Stimulated activated CD8-positive, alpha-beta memory T cell treated with anti-CD3 and anti-CD28 coated beads, Interleukin-15, amount 100 ng/mL, for 4 hours (primary cell): ENCODE measurements at places on chromosomes 2 and 18.

GRCh38 chr2:222683805-222684204, 12.3 kb downstream of the MOGAT1 start:
- DNase-seq: no peak

GRCh38 chr2:16657671-16658070, 8.0 kb downstream of the CYRIA start:
- no peak for DNase-seq

GRCh38 chr18:905307-905947, 756 bp downstream of the ADCYAP1 start:
- DNase-seq: no peak

DNA sequence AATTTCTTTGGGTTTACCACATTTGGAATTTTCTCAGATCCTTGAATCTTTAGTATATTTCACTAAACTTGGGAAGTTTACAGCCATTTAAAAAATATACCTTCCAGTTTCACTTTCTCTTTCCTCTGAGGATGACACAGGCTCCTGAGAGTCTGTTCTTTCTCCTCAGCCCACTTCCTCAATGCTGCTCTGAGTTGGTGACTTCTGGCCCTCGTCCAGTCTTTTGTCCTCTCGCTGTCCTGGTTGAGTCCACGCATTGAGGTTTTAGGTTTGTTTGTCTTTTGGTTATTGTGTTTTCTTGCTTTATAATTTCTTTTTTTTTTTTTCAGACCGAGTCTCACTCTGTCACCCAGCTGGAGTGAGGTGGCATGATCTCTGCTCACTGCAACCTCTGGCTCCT, 40.7 kb upstream of the GALR1 start:
- no peak for DNase-seq

DNA sequence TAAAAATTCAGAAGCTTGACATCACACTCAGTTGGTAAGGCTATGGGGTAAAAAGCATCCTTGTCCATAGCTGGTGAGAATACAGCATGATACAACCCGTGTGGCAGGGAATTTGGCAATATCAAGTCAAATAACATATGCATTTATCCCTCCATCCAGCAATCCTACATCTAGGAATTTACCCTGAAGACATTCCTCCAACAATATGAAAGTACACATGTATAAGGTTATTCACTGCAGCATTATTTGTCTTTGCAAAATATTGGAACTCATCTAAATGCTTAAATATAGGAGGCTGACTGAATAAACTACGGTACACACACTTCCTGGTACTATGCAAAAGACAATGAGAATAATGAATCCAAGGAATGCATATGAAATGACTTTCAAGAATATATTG, 101.0 kb downstream of the MEP1B start:
- DNase-seq: no peak

- DNase-seq: no peak
Measured at GRCh38 chr2:144660518-144661316, 140.8 kb upstream of the ZEB2 start.

DNA sequence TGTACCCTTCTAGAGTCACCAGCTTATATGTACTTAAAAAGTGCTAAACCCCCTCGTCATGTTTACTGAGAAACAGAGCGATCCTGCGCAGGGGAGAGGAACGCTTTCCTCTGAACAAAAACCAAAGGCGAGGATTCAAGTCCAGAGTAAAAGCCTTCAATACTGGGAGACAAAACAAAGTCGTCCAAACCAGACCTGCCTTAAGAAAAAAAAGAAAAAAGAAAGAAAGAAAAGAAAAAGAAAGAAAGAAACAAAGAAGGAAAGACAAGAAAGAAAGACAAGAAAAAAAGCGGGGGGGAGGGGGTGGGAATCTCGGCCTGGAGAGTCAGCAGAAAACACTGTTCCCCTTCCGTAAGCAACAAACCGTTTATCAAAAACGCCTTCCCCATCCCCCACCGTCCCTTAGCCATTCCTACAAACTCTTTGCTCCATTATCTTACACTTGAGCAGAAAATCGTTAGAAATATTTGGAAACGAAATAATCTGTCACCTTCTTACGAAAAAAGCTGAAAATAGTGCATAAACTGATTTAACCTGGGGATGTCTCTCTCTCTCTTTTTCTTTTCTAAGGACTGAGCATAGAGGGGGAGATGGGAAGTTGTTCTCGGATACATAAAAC, 3.3 kb downstream of the PTGR3 start:
- DNase-seq: no peak

- no peak for DNase-seq
Measured at GRCh38 chr18:80231616-80232015, 15.7 kb downstream of the PARD6G start.

- DNase-seq: no peak
Measured at GRCh38 chr2:217973008-217973787, 29.6 kb downstream of the TNS1 start.

GRCh38 chr18:43590182-43590903, 313.1 kb upstream of the SYT4 start:
- no peak for DNase-seq

GRCh38 chr2:83596592-83597282, 862.3 kb downstream of the SUCLG1 start:
- DNase-seq: no peak

GRCh38 chr18:9782073-9782857, 74.2 kb downstream of the RAB31 start:
- DNase-seq: no peak

DNA sequence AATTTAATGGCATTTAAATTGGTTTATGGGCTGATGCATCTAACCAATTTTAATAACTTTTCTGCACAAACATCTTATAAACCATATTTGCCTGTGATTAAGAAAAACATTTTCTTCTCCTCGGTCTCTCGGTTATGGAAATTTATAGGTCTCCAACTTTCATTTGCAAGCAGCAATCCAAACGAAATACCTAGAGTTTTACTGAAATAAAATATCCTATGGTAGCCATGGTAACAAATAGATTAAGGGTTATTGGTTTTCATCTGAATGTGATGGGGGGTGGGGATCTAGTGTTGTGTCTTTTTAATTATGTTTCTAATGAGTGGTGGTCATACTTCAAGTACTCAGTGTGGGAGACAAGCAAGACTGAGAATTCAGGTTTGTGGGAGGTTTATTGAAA, 2.9 kb downstream of the KLHL29 start:
- no peak for DNase-seq

- no peak for DNase-seq
Measured at GRCh38 chr2:231299267-231299666, 96.2 kb upstream of the B3GNT7 start.

DNA sequence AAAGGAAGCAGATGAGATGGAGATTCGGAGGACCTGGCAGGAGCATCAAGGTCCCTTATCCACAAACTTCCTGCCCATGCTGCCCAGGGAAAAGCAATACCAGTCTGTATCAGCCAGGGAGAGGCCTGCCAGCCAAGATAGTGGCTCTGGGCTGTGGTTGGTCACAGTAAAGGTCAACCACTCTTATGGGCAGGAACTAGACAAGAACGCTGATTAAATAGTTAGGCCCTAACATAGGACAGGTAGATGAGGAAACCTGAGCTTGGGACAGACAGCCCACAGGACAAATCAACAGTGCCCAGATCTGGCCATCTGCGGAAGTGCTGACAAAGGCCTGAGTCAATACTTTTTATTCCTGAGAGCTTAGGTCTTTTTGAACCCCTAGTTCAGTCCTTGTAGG, 10.7 kb downstream of the PSTPIP2 start:
- no peak for DNase-seq

- no peak for DNase-seq
Measured at GRCh38 chr2:96758987-96759386, 1.7 kb upstream of the CNNM4 start.

DNA sequence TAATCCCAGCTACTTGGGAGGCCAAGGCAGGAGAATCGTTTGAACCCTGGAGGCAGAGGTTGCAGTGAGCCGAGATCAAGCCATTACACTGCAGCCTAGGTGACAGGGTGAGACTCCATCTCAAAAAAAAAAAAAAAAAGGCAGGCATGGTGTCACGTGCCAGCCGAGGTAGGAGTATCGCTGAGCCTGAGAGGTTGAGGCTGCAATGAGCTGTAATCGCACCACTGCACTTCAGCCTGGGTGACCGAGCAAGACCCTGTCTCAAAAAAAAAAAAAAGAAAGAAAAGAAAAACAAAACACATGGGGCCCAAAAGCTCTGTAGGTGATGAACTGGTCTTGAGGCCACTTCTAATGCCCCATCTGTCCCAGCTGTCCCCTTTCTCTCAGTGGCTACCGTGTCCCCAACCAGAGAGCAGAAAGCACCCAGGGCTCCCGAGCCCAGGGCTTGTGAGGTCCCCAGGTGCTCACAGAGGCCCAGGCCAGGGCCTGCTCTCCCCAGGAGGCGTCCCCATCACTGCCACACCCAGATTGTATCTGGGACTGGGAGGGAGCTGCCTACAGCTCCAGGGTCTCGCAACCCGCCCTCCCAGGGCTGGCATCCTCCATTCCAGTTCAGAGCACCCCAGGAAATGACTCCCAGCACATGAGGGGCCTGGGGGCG, 8.5 kb downstream of the KLHL30 start:
- no peak for DNase-seq

DNA sequence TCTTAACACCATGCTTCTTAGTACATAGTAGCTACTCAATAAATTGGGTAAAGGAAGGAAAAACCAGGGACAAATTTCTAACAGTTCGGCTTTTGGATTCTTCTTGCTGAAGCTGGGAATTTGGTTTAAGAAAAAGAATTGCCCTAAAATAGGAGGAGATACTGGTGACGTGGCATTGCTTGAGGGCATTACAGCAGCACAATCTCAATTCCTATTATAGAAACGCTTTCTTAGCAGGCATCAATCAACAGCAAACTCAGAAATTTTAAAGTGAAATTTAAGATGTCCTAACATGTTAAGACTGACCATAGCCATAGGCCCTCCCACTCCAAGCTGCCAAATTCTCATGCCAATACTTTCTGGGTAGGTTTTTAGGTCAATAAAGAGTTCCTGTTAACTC, 169.5 kb downstream of the SRBD1 start:
- no peak for DNase-seq

GRCh38 chr18:39260565-39260964, 1695.0 kb upstream of the CELF4 start:
- no peak for DNase-seq

DNA sequence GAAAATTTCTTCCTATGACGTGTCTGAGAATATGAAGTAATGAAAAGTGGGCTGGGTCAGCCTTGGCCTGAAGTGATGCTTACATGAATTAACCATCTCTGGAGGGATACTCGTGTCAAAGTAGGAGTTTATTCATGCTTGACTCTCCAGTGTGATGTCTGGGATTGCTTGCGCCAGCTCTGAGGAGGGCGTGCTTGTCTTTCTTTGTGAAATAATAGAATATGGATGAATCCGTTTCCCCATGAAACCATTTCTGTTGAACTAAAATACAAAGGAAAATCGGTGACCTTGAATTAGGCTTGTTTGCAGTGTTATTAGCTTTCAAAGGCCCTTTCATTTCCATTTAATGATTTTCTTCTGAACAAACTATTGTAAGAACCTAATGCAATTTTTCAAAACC, 77.9 kb downstream of the EML6 start:
- DNase-seq: no peak

GRCh38 chr18:42640160-42640559, 475.3 kb downstream of the RIT2 start:
- DNase-seq: no peak

DNA sequence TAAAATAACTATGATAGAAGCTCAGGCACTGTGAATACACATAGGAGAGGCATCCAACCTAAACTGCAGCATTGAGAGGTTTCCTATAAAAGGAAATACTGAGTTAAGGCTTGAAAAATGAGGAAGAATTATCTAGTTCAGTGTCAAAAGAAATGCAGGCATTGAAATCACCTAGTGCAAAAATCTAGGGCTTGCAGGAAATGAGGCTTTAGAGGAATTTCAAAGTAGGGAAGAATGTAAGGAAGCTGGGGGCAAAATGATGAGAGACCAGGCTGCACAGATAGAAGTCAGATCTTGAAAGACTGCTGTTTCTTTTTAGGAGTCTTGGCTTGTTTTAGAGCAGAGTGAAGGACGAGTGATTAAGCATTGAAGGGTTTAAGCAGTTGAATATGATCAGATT, 28.1 kb upstream of the SCYGR2 start:
- DNase-seq: no peak

DNA sequence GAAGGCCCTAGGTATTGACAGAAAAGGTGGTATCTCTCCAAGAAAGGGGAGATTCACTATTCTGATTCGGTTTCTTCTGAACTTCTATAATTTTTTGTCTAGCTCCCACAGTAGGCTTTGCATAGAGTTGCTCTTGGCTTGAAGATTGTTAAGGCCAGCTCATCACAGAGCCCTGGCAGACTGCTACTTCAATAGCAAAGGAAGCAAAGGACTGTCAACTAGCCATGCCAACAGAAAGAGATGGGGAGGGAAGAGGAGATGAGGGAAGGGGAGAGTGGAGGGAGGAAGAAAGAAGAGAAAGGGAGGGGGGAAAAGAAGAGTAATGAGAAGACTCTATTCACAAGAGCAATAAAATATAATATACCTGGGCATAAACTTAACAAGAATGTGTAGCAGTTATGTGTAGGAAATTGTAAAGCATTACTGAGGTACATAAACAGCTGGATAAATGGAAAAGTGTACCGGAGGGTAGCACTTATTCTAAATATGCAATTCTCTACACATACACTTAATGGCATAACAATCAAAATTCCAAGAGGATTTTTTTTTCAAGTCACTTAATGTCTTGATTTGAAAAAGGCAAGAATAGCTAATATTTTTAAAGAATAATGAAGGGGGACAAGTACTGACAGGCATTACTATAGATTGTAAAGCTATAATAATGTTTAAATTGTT, 102.5 kb downstream of the LOXHD1 start:
- no peak for DNase-seq

- DNase-seq: no peak
Measured at GRCh38 chr2:160822006-160822405, 328.4 kb upstream of the RBMS1 start.

DNA sequence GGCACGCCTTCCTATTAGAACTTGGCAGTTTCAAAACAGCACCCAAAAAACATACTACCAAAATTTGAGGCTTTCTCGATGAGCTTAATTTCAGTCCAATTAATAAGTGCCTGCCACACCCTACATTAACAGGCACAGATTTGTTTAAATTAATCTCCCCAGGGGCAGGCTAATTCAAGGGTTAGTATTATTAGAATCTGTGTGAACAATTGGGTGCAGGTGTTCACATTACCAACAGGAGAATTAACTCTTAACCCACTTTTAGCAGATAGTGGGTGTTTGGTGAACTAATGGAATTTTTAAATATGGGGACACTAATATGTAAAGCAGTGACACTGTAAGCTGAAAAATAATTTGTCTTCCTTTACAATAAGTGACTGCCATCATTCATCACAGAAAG, 4.1 kb downstream of the MBD2 start:
- DNase-seq: no peak

- no peak for DNase-seq
Measured at GRCh38 chr2:200086911-200087310, 131.5 kb downstream of the MAIP1 start.

- no peak for DNase-seq
Measured at GRCh38 chr2:99708231-99708630, 218.4 kb upstream of the REV1 start.
